GM20000 (cell line): ENCODE measurements at places on chromosomes 6 and 20.

DNA sequence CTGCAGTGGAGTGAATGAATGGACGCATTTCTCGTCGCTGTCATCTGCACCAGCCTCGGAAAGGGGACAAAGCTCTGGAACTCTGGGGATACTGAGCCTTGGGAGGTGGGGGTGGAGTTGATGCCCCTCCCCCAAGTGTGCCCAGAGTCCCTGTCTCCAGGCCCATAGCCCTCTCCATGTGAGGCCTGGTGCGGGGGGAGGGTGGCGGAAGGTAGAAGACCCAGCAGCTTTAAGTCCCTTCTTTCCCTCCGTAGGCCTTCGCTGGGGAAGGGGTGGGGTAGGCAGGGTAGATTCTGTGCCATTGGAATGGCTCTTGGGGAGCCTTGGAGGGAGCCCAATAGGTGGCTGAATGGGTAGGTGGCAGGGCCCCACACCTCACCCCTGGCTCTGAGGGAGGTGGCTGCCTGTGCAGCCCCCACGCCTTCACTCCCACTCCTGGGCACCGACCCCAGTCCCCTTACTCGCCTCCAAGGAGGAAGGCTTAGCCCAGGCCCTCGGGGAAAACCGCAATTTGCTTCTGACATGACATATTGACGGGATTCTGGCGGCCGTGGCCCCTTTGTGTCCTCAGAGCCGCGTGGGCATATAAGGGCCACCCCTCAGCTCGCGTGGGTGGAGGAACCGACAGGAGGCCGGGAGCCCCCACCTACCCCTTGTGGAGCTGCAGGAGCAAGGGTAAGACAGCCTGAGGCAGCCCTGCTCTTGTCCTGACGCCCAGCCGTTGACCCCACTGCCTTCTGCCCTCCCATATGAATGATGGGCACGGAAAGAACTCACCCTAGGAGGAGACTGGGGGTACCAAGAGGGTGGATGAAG is at the start of gene BPIFB3:
Gene BPIFB3, plus strand, starts transcription at position 613 of the 816 bp plus-strand sequence. CDS start 1,533 bp downstream, outside the sequence.
- no peak for DNase-seq

DNA sequence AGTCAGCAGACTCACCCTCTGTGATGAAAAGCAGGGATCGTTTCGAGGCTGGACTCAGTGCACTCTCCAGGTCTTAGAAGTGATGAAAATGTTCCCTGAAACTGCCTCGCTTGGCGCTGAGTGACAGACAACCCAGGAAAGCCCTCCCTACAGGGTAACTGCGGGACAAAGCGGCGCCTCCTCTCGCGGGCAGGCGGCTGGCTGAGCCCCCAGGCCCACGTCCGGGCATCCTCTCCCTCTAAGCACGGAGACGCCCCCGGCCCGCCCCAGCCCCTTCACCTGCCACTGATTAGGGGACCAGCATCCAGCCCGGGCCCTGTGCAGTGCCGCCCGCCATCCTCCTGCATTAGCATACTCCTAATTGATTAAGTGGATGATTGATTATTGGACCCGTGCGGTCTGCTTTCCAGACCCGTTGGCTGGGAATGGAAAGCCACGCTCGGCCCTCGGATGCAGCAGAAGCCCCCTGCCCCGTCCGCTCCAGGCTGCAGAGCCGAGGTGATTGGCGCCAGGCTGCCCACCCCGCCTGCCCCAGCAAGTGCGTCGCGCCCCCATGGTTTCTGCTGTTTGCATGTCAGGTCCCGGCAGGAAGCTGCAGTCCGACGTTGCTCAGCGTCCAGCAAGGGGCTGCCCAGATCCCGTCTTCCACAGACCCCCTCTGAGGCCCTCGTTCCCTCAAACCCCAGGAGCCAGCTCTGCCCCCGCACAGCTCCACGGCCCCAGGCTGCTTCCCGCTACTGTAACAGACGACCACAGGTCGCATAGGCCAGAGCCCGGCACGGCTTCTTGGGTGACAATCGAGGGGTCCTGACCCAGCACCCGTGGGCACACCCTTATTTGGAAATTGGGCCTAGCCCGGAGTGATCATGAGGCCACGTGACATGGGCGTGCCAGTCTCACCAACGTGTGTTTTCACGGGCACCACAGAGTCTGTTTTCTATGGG is 131.6 kb downstream of the DLL1 start:
- no peak for DNase-seq

DNA sequence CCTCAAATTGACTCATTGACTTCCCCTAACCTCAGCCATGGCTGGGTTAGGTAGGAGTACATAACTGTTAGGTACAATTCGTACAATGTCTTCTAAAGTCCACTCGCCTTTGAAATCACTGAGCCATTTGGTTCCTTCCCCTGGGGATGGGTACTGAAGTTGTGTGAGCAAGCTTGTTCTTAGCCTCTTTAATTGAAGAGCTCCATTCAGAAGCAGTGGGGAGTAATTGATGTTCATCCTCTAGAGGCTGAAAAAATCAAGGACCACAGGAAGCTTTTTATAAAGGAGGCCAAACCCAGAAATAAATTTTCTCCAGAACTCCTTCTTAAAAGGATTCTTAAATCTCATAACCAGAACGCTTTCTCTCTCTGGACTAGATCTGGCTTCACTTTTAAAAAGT is 60.6 kb downstream of the ANKS1A start:
- DNase-seq, result no peak

DNA sequence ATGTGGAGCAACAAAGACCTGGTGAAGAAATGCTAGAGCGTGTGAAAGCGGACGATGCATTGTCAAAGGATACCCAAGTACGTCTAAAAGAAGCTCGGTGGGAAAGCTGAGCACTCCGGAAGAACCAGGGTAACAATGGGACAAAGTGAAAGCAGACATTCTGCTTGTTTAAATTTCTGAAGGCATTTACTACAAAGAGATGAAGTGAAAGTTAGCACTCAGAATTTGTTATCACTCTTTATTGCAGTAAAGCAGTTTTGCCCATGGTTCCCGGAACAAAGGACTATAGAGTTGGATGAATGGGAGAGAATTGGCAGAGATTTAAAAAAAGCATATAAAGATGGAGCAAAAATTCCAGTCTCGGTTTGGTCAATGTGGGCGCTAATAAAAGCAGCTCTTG is 12.8 kb upstream of the IRAK1BP1 start:
- no peak for DNase-seq

- no peak for DNase-seq
These were observed 248.8 kb upstream of the PRND start for GRCh38 chr20:4472906-4473305.

DNA sequence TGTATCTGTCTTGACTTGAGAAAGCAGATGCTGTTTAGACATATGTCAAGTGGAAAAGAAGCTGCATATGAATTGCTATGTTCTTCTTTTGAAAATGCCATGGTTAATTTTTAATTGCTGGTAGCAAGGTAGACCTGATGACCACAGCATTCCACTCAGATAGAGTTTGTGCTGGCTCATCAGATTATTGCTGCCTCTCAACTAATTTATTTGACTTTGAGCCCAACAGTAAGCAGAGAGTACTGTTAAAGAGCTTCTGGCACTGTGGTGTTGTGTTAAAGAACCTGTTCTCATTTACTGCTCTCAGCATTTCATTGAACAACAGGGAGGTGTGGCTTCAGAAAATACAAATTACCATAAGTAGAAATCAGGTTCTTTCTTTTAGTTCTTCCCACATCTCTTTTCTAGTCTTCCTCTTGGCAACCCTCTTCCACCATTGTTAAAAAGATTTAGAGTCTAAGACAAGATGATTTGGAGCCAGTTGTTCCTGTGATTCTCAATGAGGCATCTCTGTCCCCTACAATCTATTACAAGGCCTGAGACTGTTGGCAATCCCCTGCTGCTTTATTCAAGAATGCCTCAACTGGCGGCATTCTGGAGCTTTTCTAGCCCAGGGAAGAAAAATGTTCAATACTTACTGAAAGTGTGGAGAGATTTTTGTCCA is 967.6 kb upstream of the GJE1 start:
- DNase-seq, result no peak

GRCh38 chr6:149114167-149114566 is 203.3 kb upstream of the TAB2 start:
- DNase-seq, result no peak

GRCh38 chr6:79640146-79641111 is 9.3 kb downstream of the SH3BGRL2 start:
- DNase-seq, result no peak

- DNase-seq, result peak; percentile 64
These were observed 27.2 kb upstream of the POU5F1 start for GRCh38 chr6:31197559-31198305.

- DNase-seq, result no peak
These were observed 5.4 kb upstream of the IER3 start for GRCh38 chr6:30749554-30750378.

GRCh38 chr6:110041126-110041525 is 63.0 kb downstream of the GPR6 start:
- DNase-seq, result no peak

GRCh38 chr6:112010328-112010727 is 43.6 kb upstream of the CCN6 start:
- DNase-seq, result no peak

- peak; percentile 39 for DNase-seq
These were observed 1.3 kb downstream of the EPHA7 start for GRCh38 chr6:93418033-93418407.

- DNase-seq, result peak; percentile 92
These were observed 540 bp upstream of the CD164 start for GRCh38 chr6:109382576-109383437.

DNA sequence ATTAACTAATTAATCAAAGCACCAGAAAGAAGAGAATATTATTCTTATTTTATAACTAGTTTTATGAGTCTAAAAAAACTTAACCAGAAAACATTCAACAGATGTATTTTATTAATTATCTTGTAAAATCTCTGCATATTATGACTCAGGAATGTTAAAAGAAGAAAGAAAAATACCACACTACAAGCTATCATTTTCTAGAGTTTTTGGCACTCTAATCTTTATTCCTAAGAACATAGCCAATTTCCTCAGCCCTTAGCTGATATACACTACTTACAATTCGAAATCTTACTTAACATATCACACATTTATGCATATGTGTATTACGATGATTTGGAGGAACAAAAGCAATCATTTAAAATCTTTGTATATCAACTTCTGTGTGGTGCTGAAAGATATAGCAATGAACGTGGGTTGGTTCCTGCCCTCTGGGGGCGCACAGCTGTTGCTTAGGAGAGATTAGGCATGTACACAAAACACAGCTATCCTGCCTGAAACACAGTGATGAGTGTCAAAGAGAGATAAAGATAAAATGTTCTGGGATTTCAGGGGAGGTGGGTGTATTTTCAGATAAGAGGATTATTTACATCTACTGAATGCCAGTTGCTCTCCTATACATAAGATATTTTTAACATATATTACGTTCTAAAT is 404.5 kb downstream of the SYNE1 start:
- no peak for DNase-seq

- no peak for DNase-seq
These were observed 187.4 kb downstream of the KIF16B start for GRCh38 chr20:16385891-16386290.

DNA sequence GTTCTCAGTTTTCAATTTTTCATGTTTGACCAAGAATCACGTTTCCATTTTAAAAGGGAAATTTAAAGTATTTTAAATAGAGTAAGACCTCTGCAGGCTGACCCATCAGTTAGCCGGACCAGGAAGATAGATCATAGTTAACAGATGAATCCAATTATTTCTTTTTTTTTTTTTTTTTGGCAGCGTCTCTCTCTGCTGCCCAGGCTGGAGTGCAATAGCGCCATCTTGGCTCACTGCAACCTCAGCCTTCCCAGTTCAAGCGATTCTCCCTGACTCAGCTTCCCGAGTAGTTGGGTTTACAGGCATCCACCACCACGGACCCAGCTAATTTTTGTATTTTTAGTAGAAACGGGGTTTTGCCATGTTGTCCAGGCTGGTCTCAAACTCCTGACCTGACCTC is 256.7 kb upstream of the CNR1 start:
- DNase-seq, result no peak

DNA sequence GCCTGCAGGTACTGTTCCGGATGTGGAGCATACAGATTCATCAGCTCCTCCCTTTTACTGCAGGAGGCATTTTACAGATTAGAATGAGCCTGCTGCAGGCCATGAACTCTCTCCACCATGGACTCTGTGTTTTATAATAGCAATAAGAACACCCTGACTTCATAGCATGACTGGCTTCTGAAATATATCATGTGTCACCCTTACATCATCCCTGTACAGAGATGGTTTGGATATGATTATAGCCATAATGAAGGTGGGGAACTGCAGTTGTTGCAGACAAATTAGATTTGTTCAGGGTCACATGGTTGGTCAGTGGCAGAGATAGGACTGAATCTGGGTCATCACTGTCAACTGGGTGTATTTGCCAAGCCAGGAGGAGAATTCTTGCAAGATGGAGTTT is 100.7 kb downstream of the FOXO3 start:
- DNase-seq, result no peak

- DNase-seq, result no peak
These were observed 111.1 kb upstream of the CCDC28A start for GRCh38 chr6:138662471-138662870.

GRCh38 chr6:136337121-136337520 is 47.5 kb upstream of the BCLAF1 start:
- no peak for DNase-seq

GRCh38 chr20:31857861-31858759 is 12.2 kb downstream of the DUSP15 start:
- DNase-seq, result peak; percentile 86

DNA sequence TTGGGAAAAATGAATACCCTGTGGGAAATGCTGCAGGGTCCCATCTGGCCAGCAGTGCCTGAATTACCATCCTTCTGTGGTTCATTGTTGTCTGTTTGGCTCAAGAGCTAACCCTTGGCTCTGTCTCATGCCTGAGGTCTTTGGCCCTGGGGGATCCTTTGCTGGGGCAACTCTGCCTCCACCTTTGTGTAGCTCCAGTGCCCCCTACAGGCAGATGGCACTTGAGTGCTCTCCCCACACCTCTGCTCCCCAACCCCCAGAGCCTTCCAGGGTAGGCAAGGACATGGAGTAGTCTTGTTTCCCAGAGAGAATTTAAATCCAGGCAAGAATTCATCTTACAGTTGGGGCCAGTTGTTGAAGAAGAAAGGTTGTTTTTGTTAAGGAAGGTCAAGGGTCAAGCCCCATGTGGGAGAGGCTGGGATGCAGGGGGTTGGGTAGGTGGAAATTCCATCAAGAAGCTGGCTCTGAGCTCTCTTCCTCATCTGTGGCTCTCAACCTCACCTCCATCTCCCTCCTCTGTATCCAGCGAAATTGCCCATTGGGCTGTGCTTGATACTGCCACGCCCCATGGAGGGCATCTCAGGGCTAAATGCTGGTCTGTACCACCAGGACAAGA is 44.2 kb downstream of the ZNF831 start:
- DNase-seq, result peak; percentile 88
